ENCODE measurements at places on chromosomes 12 and 14.
A peak's percentile ranks its signal among the peaks of the same experiment; 100 is the strongest.

DNA sequence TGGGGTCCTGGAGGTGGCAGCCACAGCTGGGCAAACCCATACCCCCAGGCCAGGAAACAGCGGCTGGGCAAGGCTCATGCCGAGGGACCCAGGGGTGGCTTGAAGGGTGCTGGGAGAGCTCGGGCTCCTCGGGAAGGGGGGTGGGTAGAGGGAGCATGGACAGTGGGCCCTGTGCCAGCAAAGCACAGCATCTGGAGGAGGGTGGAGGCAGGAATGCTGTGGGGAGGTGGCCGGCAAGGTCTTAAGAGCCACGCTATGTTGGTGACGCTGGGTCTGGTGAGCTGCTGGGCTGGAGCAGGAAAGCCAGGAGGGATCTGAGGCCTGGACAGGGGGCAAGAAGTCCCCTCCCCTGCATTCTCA, 48.2 kb upstream of the DLK1 start:
- no peak for DNase-seq

- DNase-seq, result no peak
These were observed 18.5 kb upstream of the DHRS7 start for GRCh38 chr14:60183741-60184140.

DNA sequence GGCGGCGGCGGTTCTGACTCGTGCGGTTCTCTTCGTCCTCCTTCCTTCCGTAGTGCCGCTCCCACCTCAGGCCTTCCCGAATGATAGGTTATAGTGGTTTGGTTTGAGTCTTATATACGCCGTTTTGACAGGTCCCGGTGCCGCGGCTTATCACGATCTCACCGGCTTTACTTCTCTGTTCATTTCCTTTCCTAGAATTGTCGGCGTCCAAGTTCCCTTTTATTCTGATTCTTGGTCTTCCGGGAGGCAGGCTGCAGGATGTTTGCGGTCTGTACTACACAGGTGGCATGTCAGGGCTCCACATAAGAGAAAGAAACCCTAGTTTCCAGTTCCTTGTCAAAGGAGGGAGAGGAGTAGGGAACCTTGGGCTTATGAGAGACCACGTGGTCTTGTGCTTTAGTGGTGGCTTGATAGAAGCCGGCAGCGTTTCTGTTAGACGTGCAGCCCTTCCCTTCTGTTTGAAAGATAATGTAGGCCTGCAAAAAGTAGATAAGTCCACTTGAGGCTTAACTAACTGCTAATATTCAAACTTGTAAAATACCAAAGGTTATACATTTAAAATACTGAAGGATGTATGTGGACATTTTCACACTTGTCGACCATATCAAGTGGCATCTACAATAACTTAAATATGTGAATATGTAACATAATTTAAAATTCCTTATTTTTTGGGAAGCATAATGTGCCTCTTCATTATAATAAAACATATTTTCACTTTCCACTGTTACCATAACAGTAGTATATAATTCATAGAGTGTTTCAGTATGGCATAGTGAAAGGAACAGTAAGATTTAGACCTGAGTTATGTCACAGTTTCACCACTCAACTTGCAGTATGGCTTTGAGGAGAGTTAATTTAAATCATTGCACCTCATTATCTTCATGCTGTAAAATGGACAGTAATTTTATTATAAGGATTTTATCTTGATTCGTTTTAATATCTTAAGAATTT, 804 bp downstream of the USP15 start:
- DNase-seq, result no peak

- DNase-seq, result no peak
These were observed 78.7 kb downstream of the TXNDC16 start for GRCh38 chr14:52473557-52473956.

DNA sequence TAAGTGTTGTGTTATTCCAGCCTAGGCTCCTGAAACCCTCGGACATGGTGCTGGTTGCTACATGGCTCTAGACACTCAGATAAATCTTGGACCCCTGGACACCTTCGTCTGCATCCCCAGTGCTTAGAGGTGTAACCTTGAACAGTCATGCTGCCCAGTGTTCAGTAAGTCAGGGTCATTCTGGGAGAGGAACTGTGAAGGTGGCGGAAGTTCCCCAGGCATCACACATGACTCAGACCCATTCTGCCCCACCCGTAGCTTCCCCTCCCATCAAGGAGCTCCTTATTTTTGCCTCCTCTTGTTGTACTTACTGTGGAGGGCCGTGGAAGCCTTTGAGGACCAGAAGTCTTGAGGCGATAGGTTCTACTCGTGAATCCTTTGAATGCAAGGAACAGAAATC, 18.1 kb upstream of the SSPN start:
- DNase-seq, result no peak

GRCh38 chr12:130452546-130452945, 114.9 kb downstream of the PIWIL1 start:
- DNase-seq, result no peak

DNA sequence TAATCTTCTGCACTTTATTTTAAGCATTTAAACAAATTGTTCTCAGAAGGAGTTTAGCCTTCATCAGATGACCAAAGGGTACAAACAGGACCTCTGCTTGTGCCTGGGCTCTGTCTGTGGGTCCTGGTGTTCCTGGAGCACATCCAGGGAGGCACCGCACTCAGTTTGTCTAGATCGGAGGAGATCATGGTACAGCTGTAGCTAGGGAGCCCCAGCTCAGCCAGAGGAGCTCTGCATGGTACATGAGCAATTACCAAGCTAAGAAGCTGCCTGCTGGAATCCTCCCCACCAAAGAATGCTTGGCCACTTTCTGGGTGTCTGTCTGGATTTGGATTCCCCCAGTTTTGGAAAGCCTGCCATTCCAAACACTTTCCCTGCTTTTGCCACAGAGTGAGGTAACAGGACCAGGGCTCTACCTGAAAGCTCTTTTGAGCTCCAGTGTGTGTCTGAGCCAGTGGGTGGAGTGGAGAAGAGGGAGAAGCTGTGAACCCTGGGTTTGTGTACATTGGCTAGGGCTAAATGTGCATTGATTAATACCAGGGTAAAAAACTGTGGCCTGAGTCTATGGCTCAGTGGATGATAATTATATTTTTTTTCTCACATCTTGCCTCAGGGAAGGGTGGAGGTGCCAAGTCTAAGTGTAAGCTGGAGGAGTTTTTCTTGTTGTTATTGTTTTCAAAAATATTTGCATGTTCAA, 163.7 kb upstream of the IGF1 start:
- DNase-seq, result no peak

- no peak for DNase-seq
These were observed 97.6 kb downstream of the GCH1 start for GRCh38 chr14:54805070-54805444.

DNA sequence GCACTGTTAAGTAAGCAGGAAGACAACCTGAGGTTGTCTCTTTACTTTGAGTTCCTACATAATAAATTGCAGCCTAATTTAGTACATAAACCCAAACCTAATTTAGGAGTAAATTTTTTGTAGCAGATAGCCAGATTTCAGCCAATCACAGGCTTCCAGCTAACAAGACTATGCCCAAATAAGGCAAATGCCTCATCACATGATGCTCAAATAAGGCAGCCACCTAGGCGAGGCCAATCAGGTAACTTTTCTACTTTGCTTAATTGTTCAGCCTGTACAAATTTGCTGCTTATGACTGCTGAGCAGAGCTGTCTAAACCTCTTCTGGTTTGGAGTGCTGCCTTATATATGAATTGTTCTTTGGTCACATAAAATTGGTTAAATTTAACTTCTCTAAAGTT, 1118.7 kb upstream of the TMEM132C start:
- DNase-seq, result no peak

- DNase-seq, result no peak
These were observed 27.2 kb upstream of the AP4S1 start for GRCh38 chr14:30998100-30998706.

DNA sequence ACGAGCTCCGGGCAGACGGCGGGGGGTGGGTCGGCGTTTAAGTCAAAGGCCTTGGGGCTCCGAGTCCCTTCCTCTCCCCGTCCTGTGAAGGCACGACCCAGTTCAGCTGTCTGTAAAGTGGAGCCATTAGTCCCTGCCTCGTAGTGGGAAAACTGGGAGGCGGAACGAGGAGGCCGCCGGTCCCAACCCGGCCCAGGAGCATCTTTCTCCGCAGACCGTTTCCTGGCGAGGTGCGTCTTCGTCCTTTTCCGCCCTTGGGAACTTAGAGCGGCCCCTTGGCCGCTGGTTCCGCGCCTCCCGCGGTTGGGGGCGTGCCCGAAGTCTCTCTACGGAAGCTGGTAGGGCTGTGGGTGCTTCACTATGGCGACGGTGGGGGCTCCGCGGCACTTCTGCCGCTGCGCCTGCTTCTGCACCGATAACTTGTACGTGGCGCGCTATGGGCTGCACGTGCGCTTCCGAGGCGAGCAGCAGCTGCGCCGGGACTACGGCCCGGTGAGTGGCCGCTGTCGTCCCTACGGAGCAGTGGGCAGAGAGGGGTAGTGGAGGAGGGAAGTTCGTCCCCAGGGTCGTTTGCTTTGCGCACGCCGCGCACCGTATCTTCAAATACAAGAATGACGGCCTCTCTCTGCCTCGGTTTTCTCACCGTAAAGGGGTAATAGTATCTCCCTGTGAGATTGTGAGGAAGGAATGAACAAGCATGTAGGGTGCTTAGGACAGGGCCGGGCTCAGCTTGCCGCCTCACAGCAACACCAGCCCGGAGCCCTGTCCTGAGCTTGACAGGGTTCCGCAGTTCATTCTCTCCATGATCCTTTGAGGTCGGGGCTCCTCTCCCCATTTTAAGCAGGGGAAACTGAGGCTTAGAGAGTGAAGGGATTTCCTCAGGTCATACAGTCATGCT, at the start of gene OGFOD2:
Gene OGFOD2 (plus strand): TSS at position 353 of the 898 bp plus-strand sequence. CDS start 8 bp downstream, at position 361.
- peak; percentile 92 for DNase-seq

GRCh38 chr12:80470403-80470802, 26.4 kb downstream of the PTPRQ start:
- DNase-seq, result no peak

GRCh38 chr14:68379510-68380328, 413.1 kb downstream of the ZFP36L1 start:
- DNase-seq, result no peak

DNA sequence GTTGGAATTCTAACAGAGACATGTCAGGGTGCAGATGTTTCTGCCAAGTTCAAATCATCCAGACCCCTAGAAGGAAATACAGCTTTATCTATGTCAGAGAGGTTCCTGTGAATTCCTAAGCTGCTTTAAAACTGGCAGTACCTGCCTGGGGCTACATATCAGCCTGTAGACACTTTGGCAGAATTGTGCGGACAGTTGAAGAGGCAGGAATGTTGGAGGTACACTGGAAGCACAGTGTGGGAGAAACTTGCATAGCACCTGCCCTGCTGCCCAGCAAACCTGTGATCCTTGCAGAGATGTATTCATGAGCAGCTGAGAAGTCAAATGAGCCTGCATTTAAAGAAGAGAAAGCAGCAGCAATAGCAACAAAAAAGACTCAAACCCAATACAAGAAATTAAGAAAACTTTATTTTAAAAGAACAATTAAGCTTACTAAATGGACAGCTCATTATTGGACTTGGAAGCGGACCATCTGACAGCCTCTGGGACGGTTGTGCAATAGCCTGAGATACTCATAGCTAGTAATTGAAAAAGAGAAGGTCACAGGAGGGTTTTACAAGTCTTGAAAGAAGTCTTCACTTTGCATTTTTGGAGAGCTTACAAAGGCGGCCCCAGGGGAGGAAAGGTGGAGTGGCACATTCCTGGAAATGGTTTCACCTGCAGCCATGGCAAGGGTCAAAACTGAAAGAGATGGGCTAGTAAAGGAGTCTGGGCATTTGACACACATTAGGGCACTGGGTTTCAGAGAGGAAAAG, 280.9 kb upstream of the FLRT2 start:
- DNase-seq, result peak; percentile 11

GRCh38 chr12:46473634-46474329, 101.2 kb upstream of the SLC38A2 start:
- no peak for DNase-seq

DNA sequence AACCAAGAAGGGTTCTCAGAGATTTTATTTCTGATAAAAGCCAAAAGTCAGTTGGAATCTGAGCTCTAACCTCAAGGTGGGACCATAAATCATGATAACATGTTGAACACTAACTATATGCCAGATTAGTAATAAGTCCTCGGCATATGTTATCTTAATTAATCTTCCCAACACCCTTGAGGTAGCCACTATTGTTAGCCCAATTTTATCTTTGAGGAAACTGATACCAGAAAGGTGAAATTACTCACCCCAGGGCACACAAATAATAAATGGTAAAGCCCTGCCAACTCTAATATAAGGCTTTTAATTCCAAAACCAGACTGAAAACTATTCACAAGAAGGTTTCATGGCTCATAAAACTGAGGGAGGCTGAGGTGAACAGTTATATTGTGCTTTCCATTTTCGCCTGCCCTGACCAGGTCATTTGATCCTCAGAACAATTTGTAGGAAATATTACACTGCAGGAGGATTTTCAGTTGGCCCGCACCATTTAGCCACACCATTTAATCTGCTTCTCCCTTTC, 16.1 kb upstream of the NUAK1 start:
- no peak for DNase-seq

- no peak for DNase-seq
These were observed 62.1 kb downstream of the ACACB start for GRCh38 chr12:109178532-109178931.

- no peak for DNase-seq
These were observed 22.3 kb downstream of the PLEKHG3 start for GRCh38 chr14:64726585-64726890.

DNA sequence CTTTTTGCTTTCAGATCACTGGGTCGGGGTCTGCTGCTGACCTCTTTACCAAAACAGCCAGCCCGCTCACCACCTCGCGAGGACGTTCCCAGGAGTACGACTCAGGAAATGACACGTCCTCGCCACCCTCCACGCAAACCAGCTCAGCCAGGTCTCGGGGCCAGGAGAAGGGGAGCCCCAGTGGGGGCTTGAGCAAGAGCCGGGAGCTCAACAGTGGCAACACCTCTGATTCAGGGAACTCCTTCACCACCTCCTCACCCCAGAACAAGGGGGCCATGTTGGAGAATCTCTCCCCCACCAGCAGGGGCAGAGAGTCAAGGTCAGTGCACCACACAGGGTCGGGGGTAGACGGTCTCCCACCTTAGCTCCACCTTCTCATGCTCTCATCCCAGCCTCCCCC, 33.4 kb upstream of the HSPB8 start:
- DNase-seq, result peak; percentile 27

GRCh38 chr12:64097366-64098105, 124.6 kb downstream of the KICS2 start:
- no peak for DNase-seq

GRCh38 chr14:24251880-24252288, 9.5 kb upstream of the TINF2 start:
- no peak for DNase-seq

GRCh38 chr14:99660794-99661193, 15.9 kb downstream of the HHIPL1 start:
- DNase-seq, result no peak
